ENCODE measurements at places on chromosomes 3 and 15.

DNA sequence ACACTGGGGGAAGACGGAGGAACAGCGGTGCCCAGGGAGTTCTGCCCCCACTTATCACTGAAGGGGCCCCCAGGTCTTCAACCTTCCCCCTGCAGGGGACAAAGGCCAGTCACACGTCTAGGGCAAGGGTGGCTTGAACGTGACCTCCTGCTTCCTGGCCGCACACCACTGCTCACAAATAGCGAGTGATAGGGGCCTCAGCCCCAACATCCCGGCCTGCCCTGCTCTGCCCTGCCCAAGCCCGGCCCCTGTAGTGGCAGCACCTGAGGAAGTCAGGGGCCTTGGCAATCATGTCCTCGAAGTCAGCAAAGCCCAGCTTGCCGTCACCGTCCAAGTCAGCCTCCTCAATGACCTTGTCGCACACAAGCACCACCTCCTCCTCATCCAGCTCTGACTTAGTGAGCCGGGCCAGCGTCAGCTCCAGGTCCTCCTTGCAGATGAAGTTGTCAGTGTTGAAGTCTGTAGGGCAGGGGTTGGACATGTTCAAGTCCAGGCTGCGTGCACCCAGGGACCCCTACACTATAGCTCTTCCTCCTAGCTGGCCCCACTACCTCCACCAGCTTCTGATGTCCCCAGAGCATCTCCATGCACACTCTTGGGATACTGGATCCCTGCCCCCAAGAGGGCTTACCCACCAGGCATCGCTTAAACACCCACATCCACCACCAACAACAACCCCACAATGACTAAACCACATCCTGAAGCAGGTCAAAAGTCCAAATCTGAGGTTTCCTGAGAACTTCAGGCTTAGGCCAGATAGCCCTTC is 13.3 kb downstream of the SH2D7 start:
- no peak for DNase-seq

DNA sequence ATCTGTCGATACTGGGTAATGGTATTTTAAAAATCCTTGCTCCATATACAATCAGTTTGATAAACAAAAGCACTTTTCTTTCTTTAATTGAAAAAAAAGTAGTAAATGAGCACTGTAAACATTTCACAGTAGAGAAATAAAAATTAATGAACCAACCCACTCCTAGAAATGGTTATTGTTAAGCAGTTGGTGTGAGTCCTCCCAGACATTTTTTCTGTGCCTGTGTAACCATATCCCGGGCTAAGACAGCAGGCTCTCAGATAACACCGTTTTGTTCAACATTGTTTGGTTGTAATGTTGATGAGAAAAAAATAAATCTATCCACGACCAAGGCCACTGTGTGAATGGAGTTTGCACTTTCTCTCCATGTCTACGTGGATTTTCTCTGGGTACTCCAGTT is 42.6 kb downstream of the PXK start:
- no peak for DNase-seq

- DNase-seq = no peak
These were observed 94.2 kb upstream of the THRB start for GRCh38 chr3:24588629-24589512.

- no peak for DNase-seq
These were observed 84.0 kb upstream of the PXYLP1 start for GRCh38 chr3:141147657-141148056.
